ENCODE measurements at places on chromosomes 12 and 14.

- no peak for DNase-seq
Observed at GRCh38 chr14:104049576-104050240, 35.8 kb upstream of the ASPG start.

DNA sequence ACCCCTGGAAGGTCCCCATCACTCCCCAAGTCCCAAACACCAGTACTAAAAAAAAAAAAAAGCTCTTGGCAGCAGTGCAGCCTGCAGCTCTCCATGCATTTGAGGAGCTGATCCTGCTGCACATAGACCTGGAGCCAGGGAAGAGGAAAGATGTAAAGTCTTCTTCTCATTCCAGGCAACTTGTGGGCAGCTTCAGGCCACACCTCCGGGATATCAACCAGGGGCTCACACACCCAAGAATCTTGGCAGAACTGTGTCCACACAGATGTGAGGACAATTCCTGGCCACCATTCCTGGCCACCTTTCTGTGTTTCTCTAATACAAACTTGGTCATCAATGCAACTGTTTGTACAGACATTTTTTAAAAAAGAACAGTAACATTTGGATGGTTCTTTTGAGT lies 72.7 kb downstream of the TMEM132C start:
- DNase-seq = no peak

GRCh38 chr12:126792411-126792810 lies 1474.6 kb upstream of the TMEM132C start:
- DNase-seq = no peak

- no peak for DNase-seq
Observed at GRCh38 chr14:35121026-35121886, 534 bp downstream of the PPP2R3C start.

DNA sequence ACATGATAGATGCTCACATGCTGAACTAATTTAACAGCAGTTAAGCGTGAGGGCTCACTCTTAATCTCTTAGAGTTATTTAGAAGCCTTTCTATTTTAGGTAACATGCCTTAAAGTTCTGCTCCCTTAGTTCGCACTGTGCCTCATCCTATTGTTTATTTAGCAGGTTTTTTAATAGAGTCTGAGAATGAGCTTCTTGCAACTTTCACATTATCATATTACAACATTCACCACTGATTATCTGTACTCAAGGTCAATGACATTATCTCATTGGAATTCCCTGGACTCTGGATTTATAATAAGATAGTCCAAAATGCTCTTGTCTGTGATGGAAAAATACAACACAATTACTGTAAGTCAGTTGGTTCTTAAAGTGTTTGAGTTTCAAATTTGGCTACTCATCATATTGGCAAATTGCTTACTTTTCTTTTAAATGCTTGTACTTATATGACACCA lies 183.6 kb upstream of the SLC38A2 start:
- DNase-seq = no peak

DNA sequence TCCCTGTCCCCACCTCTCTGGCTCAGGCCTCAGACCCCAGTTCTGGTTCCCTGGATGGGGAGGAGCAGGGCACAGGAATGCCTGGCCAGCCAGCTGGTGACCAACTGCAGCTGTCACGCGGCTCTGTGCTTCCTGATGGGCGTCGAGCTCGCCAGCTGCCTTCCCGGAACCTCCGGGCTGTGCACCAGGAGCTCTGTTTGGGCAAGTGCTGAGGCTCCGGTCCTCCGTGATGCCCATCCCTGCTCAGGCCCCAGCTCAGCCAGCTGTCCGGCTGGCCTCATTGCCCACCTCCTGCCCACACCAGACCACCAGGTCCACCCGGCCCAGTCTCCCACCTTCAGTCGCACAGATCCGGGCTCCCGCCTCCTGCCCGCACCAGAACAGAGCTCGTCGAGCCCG lies 4.8 kb downstream of the IFFO1 start:
- no peak for DNase-seq

- DNase-seq = no peak
Observed at GRCh38 chr12:49330631-49331379, 6.2 kb downstream of the C1QL4 start.

- DNase-seq = no peak
Observed at GRCh38 chr12:46945591-46945990, 119.8 kb upstream of the SLC38A4 start.

DNA sequence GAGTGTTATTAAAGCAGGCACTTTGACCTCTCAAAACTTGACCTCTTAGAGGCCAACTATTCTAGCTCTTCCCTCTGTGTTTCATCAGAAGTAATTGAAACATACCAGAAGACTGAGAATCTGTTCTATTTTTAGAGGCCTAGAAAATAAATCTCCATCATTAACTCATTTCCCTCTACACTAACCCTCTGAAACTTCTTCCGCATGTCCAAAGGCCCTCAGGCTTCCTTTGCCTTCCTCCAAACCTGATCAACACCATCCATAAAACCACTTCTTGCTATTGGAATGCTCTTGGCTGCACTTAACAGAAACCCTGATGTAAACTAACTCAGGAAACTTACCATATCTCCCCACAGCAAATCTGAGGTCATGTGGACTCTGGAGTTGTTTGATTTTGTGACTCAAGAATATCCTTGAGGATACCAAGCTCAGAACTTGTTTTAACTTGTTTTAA lies 196.4 kb downstream of the RPAP3 start:
- no peak for DNase-seq

- DNase-seq = no peak
Observed at GRCh38 chr14:77204459-77204771, 22.8 kb downstream of the TMEM63C start.

- no peak for DNase-seq
Observed at GRCh38 chr12:123720141-123720814, 8.1 kb downstream of the ATP6V0A2 start.

GRCh38 chr14:37901978-37902377 lies 305.7 kb upstream of the SSTR1 start:
- no peak for DNase-seq

- no peak for DNase-seq
Observed at GRCh38 chr12:40515041-40515816, 177.0 kb upstream of the CNTN1 start.

GRCh38 chr12:79775355-79776027 lies 84.7 kb upstream of the PAWR start:
- DNase-seq = no peak

DNA sequence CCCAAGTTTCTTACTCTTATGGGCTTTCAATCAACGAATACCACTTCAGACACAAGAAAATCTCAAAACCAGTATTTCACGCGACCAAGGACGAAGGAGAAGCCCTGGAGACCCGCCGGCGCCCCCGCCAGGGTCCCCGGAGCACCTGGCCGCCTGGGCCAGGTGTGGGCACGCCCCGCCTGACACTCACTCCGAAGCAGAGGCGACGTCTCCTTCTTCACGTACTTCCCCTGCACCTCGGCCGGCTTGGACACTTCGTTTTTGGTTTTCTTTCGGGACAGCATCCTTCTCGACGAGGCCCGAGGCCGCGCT lies 466 bp downstream of the SAV1 start:
- DNase-seq = peak; percentile 48

GRCh38 chr14:30587141-30587540 lies 28.2 kb downstream of the G2E3 start:
- DNase-seq = no peak

DNA sequence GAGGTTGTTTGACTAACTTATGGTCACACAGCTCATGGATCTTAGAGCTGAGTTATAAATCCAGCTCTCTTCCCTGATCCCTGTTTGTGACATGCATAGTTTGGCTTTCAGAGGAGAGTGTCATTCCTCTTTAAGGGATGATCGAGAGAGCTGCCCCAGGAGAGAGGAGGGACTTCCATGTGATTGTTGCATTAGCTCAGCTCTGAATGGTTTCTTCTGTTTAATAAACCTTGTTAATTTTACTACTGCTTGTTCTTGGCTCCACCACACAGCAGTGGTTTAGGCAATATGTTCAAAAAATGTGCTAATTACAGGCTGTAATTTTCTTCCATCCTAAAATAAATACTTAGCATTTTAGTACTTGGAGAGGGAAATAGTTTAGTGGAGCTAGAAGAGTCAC lies 152.5 kb downstream of the C12orf75 start:
- DNase-seq = no peak

DNA sequence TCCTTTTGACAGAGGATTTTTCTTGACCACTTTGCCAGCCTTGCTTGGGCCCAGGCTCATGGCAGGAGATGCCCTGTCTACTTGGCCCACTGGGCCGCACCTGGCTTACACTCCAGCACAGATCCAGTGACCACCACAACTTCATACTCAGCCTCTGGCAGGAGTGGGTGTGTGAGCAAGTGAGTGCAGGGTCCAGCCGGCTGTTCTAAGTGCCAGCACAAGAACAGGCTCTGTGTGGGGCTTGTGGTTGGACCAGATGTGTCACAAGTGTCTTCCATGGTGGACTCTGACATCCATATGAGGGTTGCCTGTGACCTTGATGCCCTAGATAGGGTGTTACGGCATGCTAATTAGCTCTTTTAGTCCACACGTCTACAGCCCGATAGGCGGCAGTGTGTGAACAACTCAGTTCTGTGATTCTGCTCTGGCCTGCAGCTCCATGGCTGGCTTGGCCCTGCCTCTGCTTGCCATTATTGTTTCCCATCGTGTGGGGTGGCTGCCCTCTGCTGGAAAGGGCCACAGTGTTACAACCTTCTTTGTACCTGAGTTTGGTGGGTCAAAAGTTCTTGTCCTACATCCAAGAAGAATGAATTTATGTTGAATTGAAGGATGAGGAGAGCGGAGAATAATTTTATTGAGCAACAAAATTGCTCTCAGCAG lies 1089.1 kb downstream of the SLC6A15 start:
- no peak for DNase-seq

GRCh38 chr12:113889076-113889475 lies 77.0 kb downstream of the RBM19 start:
- DNase-seq = peak; percentile 4

GRCh38 chr14:100018482-100018881 lies 46.7 kb upstream of the EVL start:
- no peak for DNase-seq

DNA sequence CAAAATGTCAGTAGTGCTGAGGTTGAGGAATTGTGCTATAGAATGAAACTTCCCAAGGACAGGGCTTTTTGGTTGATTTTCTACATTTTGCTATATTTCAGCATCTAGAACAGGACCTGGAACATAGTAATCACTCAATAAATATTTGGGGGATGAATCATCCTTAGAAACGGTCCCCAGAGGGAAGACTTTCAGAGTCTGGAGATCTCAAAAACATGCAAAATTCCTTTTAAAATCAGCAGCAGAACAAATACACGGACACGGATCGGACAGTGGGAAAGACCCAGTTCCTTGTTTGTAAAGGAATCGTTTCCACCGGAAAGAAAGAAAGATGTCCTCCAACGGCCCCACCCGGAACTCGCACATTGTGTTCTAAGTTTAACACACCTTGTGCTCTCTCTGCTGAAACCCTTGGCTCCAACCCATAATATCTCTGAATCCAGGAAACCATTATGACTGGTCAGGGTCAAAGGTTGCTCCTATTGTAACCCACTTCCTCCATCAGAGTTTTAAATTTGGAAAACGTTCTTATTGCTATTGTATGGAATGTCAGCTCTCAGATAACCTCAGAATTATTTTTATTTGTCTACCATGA lies 617.2 kb downstream of the MED13L start:
- DNase-seq = no peak

DNA sequence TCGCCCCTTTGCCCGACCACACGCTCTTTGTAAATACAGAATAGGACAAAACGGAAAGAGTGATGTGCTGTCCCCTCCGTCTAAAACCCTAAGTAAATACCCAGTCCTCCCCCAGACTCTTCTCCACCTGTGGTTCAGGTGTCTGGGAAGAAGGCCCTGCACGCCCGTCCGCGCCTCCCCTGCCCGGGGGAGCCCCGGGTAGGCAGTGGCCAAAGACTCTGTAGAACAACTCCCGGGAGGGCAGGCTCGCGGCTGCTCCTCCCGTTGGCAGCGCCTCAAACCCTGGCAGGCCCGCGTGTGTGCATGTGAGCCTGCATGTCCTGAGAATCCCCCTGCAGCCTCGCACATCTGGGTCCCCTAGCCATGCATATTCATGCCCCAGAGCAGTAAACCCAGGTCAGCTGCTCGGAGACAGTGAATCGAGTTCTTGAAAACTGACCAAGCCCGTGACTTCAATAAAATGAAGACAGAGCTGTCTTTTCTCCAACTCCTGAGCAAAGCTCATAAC lies 165.8 kb downstream of the MON2 start:
- peak; percentile 47 for DNase-seq

- DNase-seq = no peak
Observed at GRCh38 chr14:56996721-56997399, 186.6 kb upstream of the OTX2 start.

GRCh38 chr12:41032386-41032785 lies 155.7 kb upstream of the PDZRN4 start:
- DNase-seq = no peak

DNA sequence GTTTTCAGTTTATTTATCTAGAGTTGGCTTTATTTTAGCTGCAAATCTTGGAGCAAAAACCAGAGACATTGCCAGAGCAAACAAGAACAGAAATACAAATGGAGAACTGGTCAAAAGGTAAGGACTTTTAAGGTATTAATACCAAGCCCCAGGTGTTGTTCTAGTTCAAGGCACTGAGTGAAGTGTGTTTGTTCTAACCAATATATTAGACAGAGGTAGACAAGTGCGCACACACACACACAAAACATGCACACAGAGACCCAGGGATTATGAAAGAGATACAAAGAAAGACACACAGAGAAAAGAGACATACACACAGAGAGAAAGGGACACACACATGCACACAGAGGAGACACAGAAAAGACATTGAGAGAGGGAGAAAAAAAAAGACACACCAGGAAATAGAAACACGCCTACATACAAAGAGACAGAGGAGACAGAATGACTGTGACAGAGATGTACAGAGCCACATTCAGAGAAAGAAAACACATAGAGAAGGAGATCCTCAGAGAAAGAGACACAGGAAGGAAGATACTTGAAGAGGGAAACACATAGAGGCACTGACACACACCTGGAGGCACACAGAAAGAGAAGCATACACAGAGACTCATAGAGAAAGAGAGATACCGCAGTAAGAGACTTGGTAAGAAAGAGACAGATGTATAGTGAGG lies 50.2 kb downstream of the MIPOL1 start:
- DNase-seq = no peak

Data from hypothalamus (tissue), 51 donors.